ENCODE measurements at places on chromosomes 3 and 15.

- DNase-seq, result no peak
Observed at GRCh38 chr15:77030048-77030927, 35.4 kb downstream of the PSTPIP1 start.

GRCh38 chr15:89826671-89827655 is 12.3 kb upstream of the ANPEP start:
- no peak for DNase-seq

DNA sequence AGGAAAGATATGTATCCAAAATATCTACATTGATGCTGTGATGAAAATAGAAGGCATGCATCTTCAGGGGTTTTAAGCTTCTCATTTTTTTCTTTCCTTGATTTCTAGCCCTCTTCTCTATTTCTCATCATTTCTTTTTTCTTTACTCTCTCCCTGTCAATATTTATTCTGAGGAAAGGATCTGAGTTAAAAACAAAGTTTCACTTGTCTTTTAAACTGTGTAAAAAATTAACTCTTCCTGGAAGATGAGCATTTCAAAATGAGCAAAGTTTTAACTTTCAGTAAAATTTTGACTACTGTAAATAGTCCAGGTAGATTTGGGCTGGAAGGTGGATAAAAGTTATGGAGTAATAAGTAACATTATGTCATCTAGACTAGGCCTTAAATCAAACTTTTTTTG is 500.2 kb upstream of the GBE1 start:
- DNase-seq, result no peak

GRCh38 chr15:38818157-38818790 is 253.7 kb upstream of the RASGRP1 start:
- no peak for DNase-seq

GRCh38 chr15:77817434-77817833 is 184.7 kb upstream of the LINGO1 start:
- no peak for DNase-seq

DNA sequence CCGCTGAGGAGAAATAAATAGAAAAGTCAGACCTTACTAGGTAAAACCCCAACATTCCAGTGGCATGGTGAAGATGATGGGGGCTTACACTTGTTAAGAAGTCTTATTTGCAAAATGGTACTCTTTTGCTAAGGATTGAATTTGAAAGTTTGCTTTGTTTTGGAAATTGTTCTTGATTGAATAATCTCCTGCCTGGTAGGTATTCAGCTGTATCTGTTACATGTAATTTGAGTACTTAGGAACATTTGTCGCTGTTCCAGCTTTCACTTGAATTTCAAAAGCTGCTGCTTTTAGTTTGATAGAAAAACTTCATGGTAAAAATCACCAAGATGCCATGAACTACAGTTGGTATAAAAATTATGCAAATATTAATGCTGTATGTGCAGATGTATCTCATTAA is 44.6 kb downstream of the TFG start:
- no peak for DNase-seq

- no peak for DNase-seq
Observed at GRCh38 chr15:63418811-63419210, 37.2 kb upstream of the CA12 start.

DNA sequence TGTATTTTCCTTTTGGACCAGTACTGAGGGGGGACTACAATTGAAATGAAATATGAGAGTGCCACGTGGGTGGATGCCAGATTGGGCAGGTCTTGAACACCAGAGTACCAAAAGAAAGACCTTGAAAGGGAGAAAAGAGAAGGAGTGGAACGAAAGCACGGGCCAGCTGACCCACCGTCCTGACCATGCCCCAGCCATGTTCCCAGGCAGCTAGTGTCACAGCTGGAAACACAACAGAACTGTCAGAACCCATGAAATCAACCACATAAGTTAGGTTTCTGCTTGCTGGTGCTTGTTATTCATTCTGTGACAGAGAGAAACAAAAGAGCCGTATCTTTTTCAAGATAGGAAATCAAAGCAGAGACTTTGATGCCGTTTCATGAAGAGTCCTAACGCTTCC is 268.8 kb downstream of the MEX3B start:
- DNase-seq, result no peak

DNA sequence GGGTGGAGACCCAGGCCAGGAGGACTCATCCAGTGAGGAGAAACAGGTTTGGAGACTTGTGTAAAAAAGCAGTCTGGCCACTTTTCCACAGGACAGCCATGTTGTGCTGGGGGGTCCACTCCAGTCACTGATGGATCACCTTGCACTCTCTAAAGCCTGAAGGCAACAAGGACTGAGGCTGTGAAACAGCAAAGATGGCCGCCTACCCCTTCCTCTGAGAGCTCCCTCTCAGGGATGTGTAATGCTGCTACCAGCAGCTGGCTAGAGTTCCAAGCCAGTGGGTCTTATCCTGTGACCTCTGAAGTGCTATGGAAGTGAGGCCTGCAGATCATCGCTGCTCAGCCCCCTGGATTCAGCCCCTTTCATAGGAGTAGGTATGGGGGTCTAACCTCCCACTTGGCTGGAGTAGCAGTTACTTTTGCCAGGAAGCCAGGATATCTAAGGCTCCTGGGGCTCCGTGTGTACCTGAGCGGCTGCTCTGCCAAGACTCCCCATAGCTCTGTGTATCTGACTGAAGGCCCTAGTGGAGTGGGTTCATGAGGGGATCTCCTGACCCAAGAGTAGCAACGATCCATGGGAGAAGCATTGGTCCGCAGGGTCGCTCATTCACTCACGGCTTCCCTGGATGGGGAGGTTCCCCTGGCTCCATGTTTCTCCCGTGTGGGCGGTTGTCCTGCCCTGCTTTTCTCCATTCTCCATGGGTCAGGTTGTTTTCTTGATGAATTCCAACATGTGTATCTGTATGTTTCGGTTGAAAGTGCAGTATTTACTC is 69.9 kb upstream of the TNFSF10 start:
- no peak for DNase-seq

DNA sequence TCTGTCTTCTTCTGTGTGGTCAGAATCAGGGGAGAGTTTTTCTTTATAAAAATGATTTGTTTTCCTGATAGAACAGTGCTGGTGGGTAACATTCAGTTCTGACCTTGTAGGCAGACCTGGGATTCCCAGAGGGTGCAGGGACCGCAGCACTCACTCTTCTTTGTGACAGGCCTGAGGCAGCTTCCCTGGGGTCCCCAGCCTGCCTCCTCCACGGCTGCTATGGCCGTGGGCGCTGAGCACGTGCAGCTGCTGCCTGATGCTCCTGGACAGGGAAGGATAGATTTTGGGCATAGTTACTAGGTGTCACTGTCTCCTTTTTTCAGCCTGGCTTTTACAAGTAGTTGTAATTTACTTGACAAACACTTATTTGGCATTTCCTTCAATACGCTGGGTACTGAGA is 39.1 kb downstream of the CACNA1D start:
- no peak for DNase-seq

- DNase-seq, result no peak
Observed at GRCh38 chr3:189275852-189276251, 104.1 kb downstream of the TPRG1 start.

GRCh38 chr3:28791713-28792255 is 443.2 kb upstream of the AZI2 start:
- no peak for DNase-seq

DNA sequence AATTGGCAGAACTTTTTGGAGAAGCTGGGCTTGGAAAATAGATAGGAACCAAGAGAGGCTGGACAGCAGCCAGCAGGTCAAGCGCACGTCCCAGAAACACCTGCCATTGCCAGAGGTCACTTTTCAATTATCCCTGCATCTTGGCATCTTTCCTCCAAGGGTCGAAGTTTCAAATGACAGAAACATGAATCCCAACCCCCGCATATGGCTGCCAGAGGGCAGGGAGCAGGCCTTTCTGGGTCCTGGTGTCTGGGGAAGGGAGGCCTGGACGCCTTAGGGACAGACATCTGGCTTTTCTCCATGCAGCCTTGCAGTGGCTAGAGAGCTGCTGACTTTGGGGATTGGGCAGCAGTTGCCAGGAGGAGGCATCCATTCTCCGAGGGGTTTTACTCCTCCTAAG is 164.5 kb upstream of the TPM1 start:
- DNase-seq, result no peak

- DNase-seq, result peak; percentile 11
Observed at GRCh38 chr15:70451821-70452653, 311.3 kb downstream of the UACA start.

- DNase-seq, result no peak
Observed at GRCh38 chr15:48375767-48376166, 44.5 kb downstream of the DUT start.

- DNase-seq, result no peak
Observed at GRCh38 chr3:178137831-178138230, 398.4 kb upstream of the KCNMB2 start.

GRCh38 chr15:42401544-42402454 is 42.5 kb downstream of the CAPN3 start:
- no peak for DNase-seq

- DNase-seq, result no peak
Observed at GRCh38 chr3:33491721-33492120, 51.5 kb upstream of the UBP1 start.

DNA sequence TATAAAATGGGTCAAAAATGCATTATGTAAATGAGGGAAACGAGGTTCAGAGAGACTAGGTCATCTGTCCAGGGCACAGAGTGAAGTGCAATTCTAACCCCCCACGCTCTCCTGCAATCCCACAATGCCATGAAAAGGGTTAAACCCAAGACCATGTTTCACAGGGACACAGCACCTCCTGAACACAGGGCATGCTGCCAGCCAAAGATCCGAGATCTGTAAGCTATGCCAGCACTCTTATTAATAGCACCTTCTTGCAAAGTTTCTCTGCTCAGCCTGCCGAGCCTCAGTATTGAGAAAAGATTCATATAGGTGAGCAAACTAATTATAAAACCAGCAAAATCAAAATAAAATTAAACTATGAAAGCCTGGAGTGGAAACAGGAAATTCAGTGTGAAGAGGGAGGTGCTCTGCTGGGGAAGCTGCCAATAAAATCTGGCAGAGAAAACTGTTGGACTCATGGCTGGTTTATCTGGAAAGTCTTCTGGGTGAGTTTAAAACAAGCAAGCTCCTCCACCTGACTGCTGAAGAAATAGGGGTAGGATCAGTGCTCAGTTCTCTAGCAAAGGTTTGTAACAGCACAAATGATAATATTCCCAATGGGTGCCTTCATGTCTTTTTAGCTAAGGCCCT is 50.3 kb downstream of the LRIG1 start:
- no peak for DNase-seq

All from stimulated activated CD4-positive, alpha-beta T cell treated with anti-CD3 and anti-CD28 coated beads, Interleukin-12 subunit alpha, Interleukin-12 subunit beta, amount 100 ng/mL, for 48 hours (primary cell).